ENCODE measurements at places on chromosomes 1 and 21.

DNA sequence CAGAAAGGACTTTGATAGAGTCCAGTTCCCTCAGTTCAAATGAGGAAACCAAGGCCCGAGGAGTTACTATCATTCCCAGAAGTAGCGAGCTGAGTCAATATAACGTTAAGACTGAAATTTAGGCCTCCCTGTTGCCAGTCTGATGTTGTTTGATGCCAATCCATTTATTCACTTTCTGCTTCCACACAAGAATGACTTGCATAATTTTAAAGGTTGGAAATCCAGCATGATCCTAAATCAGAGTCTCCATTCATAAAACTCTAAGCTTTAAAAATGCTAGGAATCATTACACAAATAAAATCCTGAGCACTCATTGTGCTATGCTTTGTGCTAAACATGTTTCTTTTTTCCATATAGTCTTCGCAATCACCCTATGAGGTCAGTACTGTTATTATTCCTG lies 414.4 kb downstream of the PTBP2 start:
- DNase-seq: no peak

DNA sequence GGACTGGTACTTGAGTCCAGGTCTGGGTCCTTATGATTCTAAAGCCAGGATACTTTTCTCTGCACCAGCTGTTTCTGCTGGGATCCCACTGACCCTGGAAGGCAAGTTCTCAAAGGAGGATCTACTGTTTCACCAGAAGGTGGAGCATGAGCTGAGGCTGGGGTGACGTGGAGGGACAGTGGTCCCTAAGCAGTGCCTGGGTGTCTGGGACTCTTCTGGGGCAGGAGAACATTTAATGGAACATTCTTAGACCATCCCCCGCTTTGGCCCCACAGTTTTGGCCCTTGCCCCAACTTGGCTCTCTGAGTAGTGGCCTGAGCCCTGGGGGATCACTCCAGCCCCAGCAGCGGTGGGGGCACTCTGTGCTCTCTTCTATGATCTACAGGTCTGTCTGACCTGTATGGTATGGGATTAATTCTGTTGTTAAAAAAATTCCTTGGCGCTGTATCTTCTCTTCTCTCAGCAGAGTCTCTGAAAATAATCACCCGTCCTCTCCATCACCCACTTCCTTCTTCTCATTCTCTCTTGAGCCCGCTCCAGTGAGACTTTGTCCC lies 60.3 kb upstream of the CSF3R start:
- DNase-seq: no peak

DNA sequence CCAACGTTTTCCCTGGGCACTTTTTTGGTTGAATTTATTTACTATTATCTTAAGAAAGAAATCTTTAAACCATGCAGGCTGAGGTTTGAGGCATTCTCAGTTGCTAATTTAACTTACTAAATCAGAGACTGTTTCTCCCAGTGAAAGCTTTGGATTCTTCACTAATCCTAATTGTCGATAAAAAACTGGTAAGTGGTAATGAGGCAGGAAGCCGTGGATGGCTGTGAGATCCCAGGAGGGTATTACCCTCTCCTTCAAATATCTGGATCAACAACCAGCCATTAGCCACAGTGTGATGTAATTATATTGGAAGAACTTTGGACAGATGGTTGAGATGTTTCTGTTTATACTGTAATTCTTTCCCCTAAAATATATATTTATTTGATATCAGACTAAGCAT lies 485.0 kb downstream of the DISC1 start:
- peak; percentile 45 for DNase-seq

DNA sequence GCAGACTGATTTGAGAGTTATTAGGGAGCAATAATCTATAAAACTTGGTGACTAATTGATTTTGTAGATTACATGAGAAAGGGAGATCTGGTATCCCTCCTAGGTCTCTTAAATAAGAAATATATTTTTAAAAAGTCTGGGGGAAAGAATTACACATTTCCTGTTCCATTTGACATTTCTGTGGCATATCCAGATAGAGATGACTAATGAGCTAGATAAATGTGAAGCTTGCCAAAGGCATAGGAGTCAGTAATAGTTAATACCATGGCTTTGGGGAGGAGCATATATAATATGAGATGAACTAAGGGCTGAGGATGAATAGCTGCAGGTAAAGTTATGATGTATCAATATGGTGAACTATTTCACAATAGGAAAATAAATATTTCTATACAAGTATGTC lies 663.7 kb downstream of the PTPRC start:
- DNase-seq: no peak

- DNase-seq: no peak
These were observed 37.6 kb downstream of the C1orf87 start for GRCh38 chr1:60035921-60036320.

DNA sequence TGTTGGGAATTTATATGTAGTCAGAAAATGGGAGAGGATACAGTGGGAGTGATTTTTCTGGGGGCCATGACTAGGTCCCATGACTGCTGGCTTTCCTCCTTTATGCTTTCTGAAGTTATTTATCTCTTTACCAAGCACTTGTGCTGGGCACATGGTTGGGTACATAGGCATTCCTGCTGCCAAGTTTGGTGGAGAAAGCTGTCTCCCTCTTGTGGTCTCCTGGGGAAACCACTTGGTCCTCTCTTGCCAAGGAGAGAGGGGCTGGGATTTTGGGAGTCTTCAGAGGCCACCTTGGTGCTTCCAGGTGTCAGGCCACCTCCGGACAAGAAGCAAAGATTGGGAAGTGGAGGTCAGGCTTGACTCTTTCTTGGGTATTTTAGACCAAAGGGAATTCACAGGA lies 120.2 kb upstream of the KCNE2 start:
- no peak for DNase-seq

DNA sequence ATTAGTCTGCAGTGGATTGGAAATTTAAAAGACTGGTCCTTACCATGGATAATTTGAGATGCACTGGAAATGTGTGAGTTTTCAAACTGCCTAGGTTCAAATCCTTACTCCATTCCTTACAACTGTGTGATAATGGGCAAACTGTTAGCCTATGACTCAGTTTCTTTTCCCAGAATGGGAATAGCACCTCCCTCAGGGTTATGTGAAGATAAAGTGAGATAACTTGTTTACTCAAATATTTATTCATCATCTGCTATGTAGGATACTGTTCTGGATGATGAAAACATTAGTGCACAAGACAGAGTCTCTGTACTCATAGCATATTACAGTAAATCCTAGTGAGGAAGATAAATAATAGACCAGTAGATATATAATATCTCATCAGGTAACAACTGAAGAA lies 28.6 kb downstream of the LRIG2 start:
- no peak for DNase-seq
